ENCODE measurements at places on chromosomes 2 and 18. TPM values are rescaled to one million over a fixed set of nuclear protein-coding genes. Genes with fewer than 3 reads are reported as not detected.

The STK39 gene
- polyA plus RNA-seq, result 23.6 TPM

- DNase-seq, result peak; percentile 86
Observed at GRCh38 chr2:74553892-74554819, at the start of the genes DOK1 and LOXL3. Gene DOK1, plus strand, starts transcription at chr2:74554720. Its CDS starts 35 bp downstream, at chr2:74554755. Gene LOXL3, minus strand, starts transcription at chr2:74553942. Its CDS starts 1,308 bp downstream, at chr2:74552634.

DNA sequence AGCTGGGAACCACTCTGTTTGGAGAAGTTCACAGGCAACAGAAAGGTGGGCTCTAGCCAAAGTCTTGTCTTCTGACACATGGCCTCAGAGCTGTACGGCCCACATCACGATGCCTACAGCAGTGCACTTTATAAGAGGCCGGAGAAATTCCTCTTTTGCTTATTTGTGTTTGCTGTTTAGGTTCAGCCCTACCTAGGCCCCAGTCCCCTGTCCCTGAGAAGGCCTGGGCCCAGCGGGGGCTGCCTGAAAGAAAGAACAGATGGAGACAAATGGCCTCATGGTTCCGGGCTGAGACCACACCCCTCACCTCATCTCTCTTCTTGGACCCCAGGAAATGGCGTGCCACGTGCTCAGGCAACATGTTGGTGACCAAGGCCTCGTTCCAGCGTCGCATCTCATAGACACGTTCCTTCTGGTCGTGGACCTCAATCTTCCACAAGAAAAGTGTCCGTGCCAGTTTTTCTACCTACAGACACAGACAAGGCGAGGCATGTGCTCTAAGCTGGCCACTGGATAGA is 30.9 kb downstream of the CENPO start:
- no peak for DNase-seq

DNA sequence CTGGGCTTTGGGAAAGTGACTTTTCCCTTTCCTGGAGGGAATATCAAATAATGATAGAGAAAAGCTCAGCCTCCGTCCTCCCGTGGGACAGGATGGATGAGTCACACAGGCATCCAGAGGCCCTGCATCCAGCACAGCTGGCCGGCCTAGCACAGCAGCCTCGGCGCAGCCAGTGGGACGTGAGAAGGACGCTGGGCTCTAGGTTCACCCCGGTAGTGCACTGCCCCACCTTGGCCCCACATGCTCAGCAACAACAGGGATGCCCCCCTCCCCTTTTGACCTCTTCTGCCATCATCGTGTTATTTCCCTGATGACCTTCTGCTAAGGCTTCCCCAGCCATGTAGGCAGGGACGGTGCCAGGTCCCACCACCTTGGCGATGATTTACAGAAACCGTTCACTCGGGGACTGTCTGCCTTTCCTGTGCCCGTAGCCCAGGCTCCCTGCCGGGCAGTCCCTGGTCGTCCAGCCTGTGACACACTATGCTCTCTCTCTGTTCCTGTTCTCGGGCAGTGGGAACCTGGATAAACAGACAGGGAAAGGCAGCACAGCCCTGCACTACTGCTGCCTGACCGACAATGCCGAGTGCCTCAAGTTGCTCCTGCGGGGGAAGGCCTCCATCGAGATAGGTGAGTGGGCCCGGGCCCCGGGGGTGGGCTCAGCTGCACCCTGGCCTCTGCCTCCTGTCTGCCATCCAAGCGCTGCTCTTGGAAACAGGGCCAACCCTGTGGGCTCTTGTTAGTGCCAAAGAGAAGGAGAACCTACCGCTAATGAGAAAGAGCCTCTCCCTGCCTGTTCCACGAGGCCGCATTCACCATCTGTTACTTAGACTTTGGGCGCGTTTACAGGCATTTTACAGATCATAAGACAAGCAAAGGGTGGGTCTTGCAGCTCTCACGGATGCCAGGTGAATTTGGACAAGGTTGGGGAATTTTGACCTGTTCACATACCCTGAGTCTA is 44.6 kb downstream of the ITGB1BP1 start:
- DNase-seq, result peak; percentile 42

The EMILIN1 gene
- polyA plus RNA-seq, result 50.0 TPM

DNA sequence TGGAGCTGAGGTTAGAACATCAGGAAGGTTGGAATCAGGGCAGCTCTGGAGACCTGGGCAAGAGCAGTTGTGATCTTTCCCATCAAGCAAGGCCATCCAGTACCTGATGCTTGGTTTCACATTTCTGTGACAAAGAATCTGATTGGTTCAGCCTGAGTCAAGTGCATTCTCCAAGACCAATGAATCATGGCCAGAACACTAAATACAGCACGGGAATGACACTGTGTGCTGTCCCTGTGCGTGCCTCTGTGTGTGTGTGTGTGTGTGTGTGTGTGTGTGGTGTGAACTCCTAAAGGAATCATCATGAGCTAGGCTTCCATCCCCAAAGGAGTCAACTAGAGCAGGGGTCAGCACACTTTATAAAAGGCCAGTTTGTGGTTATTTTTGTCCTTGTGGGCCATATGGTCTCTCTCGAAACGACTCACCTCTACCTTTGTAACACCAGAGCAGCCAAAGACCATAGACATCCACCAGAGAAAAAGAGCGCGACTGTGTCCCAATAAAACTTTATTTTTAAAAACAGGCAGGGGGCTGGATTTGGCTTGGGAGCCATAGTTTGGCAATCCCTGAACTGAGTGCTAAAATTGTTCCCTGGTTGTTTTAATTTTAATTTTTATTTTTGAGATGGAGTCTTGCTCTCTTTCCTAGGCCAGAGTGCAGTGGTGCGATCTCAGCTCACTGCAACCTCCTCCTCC is 99.7 kb downstream of the INHBB start:
- DNase-seq, result no peak

GRCh38 chr2:187593697-187594096 is 39.5 kb upstream of the TFPI start:
- no peak for DNase-seq

The ING5 gene
- 17.2 TPM for polyA plus RNA-seq

The PRSS56 gene
- 1.3 TPM for polyA plus RNA-seq

- no peak for DNase-seq
Observed at GRCh38 chr2:236715491-236715961, 145.9 kb downstream of the ACKR3 start.

DNA sequence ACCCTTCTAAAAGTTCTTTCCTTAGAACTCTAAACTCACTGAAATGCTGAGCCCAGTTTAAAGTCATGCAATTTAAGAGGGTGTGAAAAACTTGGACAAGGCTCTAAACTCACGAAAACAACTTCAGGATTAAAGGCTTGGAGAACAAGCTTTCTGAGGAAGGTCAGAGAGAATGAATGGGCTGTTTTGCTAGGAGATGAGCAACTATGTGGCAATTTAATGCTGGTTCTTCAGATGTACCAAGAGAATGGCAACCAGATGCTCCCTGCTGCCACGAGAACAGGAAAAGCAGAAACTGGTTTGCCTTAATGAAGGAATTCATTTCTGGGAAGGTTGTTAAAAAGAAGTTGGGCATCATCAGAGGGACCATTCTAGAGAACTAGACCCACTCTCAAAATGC is 77.8 kb upstream of the PMAIP1 start:
- DNase-seq, result no peak
